ENCODE measurements at places on chromosomes 6 and 20. TPM values are rescaled to one million over a fixed set of nuclear protein-coding genes. Genes with fewer than 3 reads are reported as not detected.

DNA sequence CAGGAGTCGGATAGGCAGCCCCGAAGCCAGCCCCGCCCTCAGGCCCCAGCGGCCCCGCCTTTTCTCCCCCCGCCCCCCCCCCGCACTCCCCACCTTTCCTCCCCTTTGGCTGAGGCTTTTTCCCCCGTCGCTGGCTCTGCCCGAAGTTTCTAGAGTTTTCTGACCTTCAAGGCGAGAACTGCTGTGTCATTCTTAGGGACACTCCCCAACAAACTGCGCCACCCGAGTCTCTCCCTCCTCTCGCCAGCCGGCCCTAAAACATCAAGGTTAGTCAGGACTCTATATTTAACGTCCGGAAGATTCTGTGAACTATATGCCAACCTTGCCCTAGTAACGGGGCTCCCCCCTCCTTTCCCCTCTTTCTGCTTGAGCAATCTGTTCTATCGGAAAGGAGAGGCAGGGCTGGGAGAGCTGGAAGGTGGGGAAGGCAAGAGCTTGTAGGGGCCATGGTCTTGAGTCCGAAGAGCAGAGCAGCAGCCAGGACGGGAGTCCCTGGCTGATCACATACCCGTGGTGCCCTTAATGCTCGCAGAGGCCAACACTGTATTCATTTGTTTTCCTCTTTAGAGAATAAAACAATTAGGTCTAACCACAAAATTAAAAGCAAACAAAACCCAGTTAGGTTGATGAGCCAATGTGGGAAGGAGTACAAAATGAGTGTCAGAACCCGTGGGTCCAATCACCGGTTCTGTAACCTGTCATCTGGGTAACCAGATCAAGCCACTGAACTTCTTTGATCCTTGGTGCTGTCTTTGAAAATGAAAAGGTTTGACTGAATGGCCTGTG is 5.3 kb upstream of the HSPA1B start:
- no peak for DNase-seq

- DNase-seq: no peak
These were observed at the start of gene DDX43 for GRCh38 chr6:73394577-73395354. Gene DDX43 (plus strand): TSS chr6:73394828. CDS start chr6:73394906, 78 bp downstream.

GRCh38 chr6:157951828-157952227 is 29.8 kb upstream of the SYNJ2 start:
- no peak for DNase-seq

DNA sequence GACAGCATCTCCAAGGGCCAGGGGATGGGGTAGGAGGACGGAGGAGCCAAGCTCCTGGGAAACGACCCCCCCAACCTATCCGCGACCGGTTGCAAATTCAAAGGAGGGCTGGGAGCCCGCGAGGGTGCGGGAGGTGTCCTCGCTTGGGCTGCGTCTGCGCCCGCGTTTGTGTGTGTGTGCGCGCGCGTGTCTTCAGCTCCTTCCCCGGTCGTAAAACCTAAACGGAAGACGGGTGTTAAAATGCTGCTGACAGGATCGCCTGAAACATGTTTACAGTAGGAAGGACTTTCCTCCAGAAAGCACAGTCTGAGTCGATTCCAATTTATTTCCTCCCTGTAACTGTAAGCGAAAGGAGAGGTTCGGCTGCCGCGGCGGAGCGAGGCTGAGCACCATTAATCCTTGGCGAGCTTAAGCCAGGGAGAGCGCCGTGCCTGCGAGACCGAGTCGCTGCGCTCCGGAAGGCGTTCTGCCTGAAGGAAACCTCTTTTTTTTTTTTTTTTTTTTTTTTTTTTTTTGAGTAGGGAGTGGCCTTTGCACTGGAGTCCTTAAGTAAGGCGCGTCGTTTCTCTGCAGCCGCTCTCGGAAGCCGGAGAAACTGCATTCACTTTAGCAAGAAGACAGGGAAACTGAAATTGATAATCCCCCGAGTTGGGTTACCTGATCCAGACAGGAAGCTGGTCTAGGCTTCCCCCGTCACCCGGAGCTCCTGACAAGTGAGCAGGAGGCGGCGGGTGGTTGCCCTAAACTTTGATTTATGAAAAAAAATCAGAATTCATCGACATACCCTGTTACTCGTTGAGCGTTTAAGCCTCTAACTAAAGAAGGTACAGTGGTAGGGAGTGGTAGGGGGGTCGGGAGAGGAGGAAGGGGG is 4.8 kb upstream of the SOX4 start:
- DNase-seq: no peak

DNA sequence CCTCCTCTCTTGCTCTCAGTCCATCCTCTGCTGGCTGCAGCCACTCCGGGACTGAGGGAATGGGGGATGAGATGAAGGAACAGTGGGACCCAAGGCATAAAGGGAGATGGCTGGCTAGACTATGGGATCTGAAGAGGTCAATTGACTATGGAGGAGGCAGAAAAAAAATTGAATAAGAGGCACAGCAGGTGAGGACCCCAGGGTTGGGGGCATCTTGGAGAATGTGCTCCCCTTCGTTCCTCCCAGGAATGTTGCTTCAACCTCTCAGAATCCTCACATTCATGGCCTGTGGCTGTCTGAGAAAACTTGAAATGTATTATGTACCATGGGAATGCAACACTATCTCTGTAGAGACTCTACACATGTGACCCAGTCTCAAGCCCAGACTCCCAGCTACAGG is 121.0 kb downstream of the SLC22A3 start:
- DNase-seq: no peak

DNA sequence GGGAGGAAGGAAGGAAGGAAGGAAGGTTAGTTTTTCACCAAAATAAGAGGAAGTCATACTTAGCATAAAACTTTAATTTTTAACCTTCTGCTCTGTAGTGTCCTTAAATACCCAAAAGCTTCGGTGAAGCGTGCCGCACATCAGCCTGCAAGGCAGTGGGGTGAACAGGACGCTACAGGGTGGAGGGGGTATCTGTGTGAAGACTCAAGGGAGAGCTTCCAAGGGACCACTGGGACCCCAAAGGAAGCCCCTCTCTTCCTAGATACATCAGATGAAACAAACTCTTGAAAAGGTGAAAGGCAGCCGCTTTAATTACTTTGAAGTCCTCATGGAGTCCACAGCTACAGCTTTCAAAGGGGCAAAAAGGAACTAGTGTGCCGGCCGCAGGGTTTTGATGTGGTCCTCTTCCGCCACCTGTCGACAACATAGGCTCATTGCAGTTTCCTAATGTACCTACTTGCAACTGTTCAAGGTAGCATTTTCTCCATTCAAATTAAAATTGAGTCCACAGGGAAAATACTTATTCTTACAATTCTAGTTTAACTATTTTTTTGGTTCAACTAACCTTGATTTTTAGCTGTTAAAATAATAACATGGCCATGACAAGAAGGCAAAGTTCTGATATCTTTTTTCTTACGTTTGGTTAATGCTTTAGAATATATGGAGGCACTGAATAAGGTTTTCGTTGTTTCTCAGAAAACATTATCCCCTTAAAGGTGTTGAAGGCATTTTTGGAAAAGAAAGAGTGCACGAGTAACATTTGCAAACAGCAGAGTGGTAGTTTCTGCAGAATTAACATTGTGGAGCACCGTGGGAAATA is 135.0 kb upstream of the RIPOR2 start:
- peak; percentile 73 for DNase-seq

EYS gene
- 3.5 TPM for total RNA-seq

BPI gene
- total RNA-seq: 8.7 TPM

C6orf52 gene
- 7.1 TPM for total RNA-seq

PNPLA1 gene
- total RNA-seq: not detected

Data from spinal cord (tissue), 10 donors.